ENCODE measurements at places on chromosomes 12 and 14.

DNA sequence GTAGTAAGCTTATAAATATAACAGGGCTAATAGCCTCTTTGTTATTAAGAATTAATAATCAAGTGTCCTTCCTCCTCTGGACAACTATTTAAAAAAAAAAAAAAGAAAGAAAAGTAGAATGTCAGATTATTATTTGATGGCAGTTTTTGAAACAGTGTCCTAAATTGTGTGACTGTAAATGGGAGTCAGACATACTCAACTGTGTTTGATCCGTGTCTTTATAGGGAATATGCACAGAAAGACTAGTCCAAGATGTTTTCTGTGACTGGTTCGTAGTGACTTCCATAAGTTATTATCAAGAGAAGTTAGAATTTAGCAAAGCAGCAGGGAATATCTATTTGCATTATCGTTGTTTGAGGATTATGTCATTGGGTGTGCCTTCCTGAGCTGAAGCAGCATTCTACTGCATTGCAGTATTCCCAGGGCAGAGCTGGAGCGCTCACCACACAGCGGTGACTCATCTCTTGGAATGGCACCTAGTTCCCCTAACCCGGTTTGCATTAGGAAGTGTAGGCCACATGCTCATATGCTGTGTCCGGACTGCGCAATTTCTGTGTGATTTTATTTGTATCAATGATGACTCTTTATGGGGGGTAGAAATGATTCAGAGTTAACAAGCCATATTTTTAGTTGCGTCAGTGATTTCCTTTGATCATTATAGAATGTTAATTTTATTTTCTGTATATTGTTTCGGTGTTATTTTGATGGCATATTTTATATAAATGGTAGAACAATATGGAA is 7.9 kb downstream of the DYNC1H1 start:
- no peak for DNase-seq

DNA sequence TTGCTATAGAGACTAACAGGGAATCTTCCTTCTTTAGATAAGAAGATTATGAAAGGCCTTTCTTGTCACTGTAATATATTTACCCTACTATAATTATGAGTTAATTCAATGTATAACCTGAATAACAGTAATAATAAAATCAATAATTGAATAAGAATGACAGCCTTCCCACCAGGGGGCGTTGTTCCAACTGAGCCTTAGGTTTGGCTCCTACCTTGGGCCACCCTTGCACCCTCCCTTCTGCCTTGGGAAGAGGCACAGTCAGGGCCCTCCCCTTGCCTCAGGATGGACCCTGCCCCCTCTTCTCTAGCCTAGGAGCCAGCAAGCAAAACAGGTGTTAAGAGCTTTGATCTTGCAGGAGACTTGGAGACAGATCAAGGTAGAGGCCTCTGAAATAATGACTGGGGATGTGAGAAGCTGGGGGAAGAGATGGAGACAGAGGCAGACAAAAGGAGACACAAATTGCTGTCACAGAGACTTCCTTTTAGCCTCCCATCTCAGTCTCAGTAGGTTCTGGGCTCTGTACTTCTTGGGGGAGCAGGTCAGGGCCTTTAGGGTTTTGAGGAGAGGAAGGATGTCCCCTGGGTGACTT is 40.1 kb upstream of the CISTR start:
- DNase-seq: peak; percentile 77

- peak; percentile 78 for DNase-seq
Observed at GRCh38 chr12:46266382-46266791, 2.5 kb downstream of the SLC38A1 start.

GRCh38 chr12:129662234-129662633 is 241.6 kb downstream of the TMEM132D start:
- no peak for DNase-seq

DNA sequence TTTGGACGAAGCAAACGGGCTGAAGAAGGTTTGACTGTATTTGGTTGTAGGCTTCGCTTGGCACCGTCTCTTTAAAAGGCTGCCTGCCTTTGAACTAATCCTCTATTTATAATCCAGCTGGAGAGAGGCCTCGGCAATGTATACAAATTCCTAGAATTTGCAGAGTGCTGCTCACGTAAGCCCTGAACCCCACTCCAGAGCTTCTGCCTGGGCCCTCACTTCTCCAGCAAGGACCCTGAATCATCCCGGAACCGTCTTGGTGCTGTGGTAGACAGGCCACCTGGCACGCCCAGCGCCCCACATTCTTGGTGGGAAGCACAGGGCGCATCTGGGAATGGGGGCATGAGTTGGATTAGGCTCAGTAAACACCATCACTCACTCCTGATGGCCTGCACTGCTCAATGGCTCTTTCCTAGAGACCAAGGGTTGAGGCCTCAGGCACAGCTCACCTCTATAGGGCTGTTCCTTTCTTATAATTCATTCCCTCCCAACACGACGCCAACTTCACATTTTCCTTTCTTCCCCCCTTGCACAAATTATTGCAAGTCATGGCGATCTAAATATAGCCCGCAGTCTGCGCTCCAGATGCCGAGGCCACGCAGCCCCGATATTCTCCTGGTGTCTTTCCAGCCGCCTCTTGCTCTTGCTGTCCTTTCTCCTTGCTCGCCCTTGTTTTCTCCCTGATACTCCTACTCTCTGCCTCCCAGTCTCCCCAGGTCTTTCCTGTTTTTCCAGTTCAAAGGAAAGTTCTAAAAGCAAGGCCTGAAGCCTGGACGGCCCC is 141.0 kb downstream of the ZFP36L1 start:
- peak; percentile 27 for DNase-seq

DNA sequence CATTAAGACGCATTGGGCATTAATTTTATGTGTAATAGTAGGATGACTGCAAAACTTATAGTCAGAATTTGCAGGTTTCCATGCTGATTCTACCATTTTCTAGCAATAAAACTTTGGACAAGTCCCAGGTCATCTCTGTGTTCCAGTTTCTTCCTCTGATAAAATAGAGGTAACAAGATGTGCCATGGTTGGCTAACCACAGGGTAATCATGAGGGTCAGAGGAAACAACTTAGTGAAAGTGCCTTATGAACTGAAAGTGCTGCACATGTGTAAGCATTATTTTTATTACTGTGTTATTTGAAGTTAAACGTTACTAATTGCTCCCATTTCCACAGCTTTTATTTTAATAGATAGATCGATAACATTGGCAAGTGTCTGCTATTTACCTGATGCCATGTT is 21.1 kb downstream of the SMCO2 start:
- DNase-seq: no peak

DNA sequence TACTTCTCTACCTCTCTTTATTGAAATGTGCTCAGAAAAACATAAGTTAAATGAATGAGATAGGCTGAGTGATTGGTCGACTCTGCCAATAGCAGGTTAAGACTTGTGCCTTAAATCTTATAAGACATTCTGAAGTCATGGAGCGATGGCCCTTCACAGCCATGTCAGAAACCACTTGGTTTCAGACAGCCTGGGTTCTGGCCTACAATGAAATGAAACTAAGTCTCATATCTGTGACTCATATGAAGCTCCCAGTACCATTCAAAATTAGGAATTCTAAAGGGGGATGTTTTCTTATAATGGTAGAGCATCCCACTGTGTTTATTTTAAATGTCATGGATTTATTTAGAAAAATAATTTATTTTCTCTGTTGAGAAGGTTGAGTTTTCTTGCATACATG is 42.6 kb downstream of the PLXNC1 start:
- DNase-seq: no peak

DNA sequence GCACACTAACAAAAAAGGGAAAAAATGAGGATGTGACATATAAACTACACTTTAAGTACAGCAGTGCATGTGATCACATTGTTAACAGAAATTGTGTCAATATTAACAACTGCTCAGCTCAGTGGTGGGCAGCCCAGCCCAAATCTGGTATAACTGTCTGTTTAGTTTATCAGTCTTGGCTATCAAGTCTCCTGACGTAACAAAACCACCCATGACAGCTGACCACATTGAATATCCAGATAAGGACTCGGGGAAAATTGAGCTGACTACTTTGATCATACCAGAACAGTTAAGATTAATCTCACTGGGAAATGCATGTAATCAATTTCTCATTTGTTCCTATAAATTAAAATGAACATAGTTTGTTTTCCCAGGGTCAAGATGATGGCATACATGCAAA is 396.6 kb downstream of the SNAPC1 start:
- DNase-seq: no peak

- DNase-seq: no peak
Observed at GRCh38 chr12:78002878-78003277, 172.2 kb downstream of the NAV3 start.

GRCh38 chr14:65294816-65295215 is 117.7 kb upstream of the FUT8 start:
- no peak for DNase-seq

- DNase-seq: no peak
Observed at GRCh38 chr12:48175613-48176416, 7.6 kb upstream of the CCDC184 start.

GRCh38 chr14:75837151-75837787 is 144.5 kb downstream of the TGFB3 start:
- no peak for DNase-seq

DNA sequence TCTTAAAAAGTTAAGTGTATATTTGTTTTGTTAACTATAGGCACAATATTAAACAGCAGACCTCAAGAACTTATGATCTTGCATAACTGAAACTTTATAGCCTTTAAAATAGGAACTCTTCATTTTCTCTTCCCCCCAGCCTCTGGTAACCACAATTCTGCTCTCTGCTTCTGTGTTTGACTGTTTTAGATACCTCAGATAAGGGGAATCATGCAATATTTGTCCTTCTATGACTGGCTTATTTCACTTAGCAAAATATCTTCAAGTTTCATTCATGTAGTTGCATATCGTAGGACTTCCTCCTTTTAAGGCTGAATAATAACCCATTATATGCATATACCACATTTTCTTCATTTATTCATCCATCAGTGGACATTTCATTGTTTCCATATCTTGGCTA is 131.3 kb downstream of the PTPRO start:
- no peak for DNase-seq

DNA sequence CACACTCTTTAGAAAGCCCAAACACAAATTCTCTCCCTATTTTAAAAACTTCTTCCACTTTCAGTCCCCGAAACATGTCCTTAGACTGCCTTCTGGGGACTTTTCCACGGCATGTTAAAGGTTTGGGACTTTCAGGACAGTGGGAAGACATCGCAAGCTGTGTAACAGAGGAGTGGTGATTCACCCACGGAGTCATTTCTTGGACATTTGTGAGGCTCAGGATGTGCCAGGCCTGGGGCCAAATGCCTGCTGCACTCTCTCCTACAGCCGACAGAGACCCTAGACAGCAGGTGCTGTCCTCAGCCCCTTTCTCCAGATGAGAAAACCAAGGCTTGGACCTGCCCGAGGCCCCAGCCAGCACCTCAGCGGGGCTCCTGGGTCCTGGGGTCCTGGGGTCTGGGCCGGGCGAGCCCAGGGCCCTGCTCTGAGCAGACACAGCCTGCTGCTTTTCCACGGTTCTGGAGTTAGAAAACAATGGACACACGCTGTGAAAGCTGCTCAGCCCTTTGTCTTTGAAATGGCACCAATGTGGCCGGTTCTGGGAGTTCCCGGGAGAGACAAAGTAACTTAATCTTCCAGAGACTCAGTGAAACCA is 370.2 kb upstream of the SFSWAP start:
- DNase-seq: peak; percentile 24

DNA sequence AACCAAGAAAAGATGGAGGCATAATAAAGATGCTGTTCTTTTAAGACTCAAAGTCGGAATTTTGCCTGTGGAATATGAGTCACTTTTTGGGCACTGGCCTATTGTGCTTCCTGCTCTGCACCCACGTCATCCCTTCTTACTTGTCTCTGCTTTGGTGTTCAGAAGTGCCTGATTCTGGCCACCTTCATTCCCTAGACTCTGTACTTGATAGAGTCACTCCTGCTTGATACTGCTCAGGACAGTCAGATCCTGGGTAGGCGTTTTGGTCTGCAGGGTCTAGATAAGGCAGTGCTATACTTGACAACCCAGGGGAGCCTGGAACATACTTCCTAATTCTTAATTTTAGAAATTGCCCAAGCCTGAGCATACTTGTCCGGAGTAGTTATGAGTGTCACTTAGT is 1.9 kb downstream of the LRRK2 start:
- no peak for DNase-seq

DNA sequence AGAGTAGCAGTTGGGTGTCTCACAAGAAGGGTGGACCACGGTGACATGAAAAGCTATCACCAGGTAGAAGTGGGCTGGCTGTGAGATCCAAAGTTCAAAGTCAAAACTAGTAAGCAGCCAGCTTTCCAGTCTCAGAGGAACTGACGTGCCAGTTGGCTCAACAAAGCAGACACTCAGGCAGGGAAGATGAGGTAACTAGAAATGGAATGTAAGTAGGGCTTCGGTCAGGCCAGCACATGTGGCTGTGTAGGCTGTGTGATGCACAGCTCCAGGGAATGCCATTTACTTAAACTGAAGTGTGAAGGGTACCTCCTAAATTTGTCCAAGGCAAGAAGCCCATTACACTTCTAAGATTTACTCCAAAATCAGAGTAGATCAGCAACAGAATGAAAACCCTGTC is 43.6 kb downstream of the PTPRR start:
- DNase-seq: no peak

Data from activated effector memory CD4-positive, alpha-beta T cell treated with anti-CD3 and anti-CD28 coated beads, Interleukin-2, amount 50 U/mL, for 16 hours (primary cell).